Neuronal stem cell (in vitro differentiated cells): ENCODE measurements at places on chromosomes 4 and X.

GRCh38 chr4:92249541-92249940, 54.2 kb upstream of the GRID2 start:
- no peak for DNase-seq

DNA sequence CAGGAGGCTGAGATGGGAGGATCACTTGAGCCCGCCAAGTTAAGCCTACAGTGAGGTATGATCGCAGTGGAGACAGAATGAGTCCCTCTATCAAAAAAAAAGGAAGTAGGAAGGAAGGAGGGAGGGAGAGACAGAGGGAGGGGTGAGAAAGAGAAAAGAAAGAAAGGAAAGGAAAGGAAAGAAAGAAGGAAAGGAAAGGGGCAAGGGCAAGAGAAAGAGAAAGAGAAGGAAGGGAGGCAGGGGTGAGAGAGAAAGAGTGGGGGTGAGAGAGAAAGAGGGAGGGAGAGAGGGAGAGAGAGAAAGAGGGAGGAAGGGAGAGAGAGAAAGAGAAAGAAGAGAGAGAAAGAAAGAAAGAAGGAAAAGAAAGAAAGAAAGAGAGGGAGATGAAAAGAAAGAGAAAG, 13.2 kb downstream of the ELF2 start:
- no peak for DNase-seq

GRCh38 chrX:10015355-10015722, 48.2 kb downstream of the CLDN34 start:
- DNase-seq: no peak

DNA sequence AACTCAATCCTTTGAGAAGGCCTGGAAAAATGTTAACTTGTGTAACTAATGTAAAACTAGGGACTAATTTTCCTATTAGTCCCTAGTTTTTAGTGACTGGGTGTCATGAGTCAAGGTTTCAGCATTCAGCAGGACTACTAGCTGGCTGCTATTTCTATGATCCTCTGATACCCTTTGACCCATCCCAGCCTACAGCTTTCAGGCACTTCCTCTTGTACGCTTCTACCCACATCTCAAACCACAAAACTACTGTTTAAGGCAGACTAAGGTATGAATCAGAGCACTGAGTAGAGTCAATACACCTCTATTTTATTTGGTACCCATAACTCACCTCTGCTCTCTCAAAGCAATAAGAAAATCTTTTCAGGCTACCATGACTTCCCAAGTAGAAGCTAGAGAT, 809.6 kb downstream of the PDHA2 start:
- no peak for DNase-seq

- DNase-seq: no peak
Measured at GRCh38 chr4:66376921-66377320, 706.6 kb upstream of the EPHA5 start.

GRCh38 chr4:63505714-63506460, 903.4 kb downstream of the TECRL start:
- DNase-seq: no peak

GRCh38 chr4:168421671-168422070, 58.6 kb downstream of the DDX60L start:
- DNase-seq: no peak

DNA sequence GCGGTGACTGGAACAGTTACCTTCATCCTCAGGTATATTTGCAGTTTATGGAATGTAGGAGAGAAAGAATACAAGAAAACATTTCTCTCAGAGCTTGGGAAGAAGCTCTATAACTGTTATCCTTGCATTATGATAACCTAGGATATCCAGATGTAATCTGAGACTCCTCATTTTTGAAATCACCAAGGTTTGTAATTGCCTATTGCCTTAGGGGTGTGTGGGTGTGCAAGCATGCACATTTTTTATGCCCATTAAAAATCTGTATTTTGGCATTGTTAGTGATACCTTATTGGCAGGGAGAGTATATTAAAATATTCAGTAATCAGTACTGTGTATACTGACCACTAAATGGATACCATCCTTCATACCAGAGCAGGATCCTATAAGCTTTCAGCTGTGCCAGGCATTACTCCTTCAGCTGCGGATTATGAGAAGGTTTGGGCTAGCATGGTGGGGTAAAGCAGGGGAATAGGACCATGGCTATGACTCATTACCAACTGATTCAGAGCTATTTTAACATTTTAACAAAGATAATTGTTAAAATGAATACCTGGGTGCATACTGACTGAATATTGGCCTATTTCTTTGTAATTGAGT, 8.3 kb downstream of the SEC24B start:
- DNase-seq: no peak

DNA sequence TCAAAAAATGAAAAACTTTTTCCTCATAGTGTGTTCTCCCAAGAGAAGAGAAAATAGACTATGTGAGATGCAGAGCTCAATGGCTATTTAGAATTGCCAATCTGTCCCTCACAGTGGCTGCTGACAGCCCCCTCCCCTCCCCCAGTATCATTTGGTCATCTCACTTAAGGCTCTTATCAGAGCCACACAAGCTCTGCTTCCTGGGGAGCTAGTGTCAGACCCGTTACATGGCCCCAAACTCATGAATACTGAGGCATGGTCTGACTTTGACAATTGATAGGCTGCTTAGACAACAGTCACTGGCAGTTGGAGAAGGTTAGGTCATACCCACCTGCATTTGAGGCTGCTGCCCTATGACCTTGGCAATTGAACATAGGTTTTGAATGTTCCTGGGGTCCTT, 15.3 kb downstream of the RNF150 start:
- DNase-seq: no peak

DNA sequence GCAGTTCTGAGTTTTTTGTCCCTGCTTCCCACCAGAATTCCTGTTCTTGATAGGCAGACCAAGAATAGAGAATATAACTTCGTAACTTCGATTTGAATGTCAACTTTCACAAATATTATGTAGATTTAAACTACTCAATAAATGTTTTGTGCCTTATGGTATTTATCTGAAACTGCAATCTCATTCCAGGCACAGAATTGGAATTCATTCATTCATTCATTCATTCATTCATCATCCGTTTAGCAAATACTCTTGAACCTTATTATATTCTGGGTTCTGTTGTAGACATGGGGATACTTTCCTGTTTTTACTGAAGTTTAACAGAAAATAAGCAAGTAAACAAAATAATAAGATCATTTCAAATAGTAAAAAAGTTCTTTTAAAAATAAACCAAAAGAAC, 324.4 kb downstream of the UNC5C start:
- DNase-seq: no peak

- DNase-seq: no peak
Measured at GRCh38 chrX:151735219-151735618, 673 bp downstream of the CNGA2 start.

GRCh38 chr4:109816082-109816442, 500 bp downstream of the GAR1 start:
- no peak for DNase-seq

DNA sequence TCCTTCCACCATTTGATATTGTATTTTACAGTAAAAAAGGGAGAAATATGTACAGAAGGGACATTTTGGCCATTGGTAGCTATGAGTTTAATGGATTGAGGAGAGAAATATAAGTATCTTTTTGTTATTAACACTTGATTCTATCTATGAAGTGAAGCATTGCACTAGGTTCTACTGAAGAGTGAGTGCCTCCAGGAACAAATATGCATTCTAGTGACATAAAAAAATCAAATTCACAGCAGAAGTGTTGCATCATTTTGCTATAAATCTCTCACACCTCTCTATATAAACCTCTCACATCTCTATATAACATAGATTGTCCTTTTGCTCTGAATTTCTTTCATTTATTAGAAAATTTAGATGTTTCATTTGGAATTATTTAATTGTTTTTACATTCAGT, 425 bp downstream of the SYTL5 start:
- no peak for DNase-seq

DNA sequence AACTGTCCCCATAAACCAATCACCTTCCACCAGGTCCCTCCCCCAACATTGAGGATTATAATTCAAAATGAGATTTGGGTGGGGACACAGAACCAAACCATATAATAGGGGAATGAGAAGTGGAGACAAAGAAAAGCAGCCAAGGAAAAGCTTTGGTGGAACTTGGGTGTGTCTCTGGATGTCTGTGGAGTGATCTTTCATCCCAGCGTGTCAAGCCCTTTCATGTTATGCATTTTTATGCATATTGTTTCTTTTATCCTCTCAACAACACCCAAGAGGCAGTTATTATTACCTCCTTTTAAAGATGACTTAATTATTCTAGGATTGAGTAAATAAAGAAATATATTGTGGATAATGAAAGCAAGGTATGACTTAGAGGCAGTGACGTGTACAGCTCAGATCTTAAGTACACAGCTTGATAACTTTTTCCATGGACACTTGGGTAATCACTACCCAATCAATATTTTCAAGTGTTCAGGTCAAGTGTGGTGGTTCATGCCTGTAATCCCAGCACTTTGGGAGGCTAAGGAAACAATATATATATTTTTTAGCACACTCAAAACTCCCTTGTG, 42.6 kb upstream of the HOPX start:
- no peak for DNase-seq

GRCh38 chr4:675036-675882, 917 bp downstream of the MYL5 start:
- no peak for DNase-seq

- no peak for DNase-seq
Measured at GRCh38 chrX:154401045-154401799, 3.0 kb downstream of the RPL10 start.

GRCh38 chr4:182286035-182286434, 42.8 kb downstream of the TENM3 start:
- no peak for DNase-seq

GRCh38 chr4:110705440-110705782, 82.5 kb upstream of the PITX2 start:
- no peak for DNase-seq

DNA sequence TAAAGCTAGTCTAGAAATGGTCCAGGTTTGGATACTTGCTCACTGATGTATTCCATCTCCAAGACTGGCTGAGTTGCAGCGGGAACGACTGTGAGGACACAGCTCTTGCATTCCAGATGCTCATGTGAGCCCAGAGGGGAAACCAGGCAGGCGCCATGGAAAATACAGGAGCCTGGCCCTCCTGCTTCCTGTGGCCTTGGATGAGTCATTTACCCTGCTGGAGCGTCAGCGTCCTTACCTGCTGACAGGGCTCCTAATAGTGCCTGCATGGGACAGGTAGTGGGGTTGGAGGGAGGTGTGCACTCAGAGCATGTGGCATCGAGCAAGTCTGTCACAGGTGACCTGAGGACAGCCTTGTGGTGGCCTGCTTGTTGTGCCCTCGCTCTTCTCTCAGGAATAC, 69.4 kb downstream of the NSG1 start:
- DNase-seq: no peak
